ENCODE measurements at places on chromosomes 5 and 9. TPM values are rescaled to one million over a fixed set of nuclear protein-coding genes. Genes with fewer than 3 reads are reported as not detected.

The PCDHGB6 gene
- 2.5 TPM for total RNA-seq

The GARIN3 gene
- total RNA-seq: not detected

The CCNI2 gene
- total RNA-seq: not detected

The STPG3 gene
- not detected for total RNA-seq

The SGTB gene
- total RNA-seq: 20.6 TPM

The PDE8B gene
- 0.56 TPM for total RNA-seq
